Occipital lobe (tissue), 3 donors: ENCODE measurements at places on chromosomes 12 and 14.

GRCh38 chr12:38258411-38258810, 58.2 kb upstream of the ALG10B start:
- DNase-seq: no peak

DNA sequence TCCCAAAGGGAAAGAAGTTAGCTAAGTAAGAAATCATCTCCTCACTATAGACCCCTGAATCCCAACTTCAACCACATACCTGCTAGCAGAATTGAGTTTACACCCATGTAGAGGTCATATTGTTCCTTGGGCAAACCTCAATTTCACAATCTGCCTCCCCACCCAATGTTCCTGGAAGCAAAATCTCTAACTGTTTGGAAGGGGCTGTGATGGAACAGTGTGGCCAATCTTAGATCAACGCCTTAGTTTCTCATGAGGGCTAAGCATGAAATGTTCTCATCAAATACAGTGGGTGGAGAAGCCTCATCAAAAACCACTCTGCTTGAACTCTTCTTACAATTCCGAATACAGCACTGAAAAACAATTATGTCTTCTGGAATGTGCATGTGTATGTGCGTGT, 284.0 kb upstream of the NOS1 start:
- no peak for DNase-seq

DNA sequence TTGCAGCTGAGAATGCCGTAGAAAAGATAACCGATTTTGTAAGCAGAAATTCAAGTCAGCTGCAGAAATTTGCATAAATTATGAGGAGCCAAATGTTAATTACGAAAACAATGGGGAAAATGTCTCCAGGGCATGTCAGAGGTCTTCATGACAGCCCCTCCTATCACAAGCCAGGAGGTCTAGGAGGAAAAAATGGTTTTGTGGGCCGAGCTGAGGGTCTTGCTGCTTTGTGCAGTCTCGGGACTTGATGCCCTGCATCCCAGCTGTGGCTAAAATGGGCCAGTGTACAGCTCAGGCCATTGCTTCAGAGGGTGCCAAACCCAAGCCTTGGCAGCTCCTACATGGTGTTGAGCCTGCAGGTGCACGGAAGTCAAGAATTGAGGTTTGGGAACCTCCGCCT, 131.2 kb upstream of the PDE3A start:
- DNase-seq: no peak

DNA sequence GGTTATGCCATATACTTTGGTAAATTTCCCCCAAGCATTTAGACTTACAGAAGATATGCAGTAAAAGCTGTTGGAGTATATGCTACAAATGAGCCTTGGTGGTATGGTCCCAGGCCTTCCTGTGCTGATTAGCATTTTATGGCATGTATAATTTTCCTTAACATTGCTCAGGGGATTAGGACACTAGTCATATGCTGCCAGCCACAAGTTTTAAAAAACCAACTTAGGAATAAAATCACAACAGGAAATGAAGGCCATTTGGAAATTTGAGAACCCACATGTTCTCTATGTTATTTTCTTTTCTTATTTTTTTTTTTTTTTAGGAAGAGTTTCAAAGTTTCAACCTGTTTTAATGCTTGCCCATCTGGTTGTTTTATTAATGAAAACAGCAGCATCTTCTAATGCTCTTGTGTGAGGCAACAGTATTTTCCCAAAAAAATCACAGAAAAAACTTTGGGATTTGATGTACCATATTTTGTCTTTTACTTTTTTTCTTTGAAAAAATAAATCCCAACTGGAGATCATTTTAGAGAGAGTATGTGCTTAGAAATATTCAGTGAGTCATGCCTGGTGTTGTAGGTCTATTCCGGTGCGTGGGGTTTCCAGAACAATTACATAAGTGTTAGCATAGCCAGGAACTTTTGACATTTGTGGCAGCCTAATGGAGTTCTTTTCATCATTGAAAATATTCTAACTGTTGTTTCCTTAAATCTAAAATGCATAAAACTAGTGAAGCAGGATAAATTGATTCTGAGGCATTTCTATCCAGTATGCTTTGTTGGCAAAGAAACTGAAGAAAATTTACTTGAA, 21.7 kb upstream of the DUSP6 start:
- no peak for DNase-seq

GRCh38 chr12:76391461-76391860, 43.2 kb upstream of the BBS10 start:
- DNase-seq: no peak

- DNase-seq: no peak
Measured at GRCh38 chr12:98222135-98222534, 293.3 kb upstream of the TMPO start.

GRCh38 chr12:54384591-54385041, at the start of gene ZNF385A:
Gene ZNF385A (minus strand): TSS chr12:54384733. CDS start chr12:54384514, 219 bp downstream.
- DNase-seq: no peak

DNA sequence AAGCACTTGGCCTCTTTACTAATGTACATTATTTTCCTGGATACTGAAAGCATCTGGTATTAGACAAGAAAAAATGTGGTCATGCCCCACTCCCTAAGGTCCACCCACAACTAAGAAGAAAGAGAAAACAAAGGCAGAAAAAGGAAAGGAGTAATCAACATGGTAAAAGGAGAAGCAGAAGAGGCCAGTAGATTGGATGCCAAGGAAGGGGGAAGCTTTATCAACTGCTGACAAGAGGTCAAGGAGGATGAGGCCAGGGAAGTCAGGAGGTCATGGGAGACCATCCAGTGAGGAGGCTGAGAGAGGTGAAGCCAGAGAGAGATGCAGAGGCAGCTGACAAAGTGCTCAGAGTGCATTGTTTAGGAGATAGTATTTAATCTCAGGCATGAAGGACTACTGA, 383.5 kb downstream of the ZFP36L1 start:
- no peak for DNase-seq

DNA sequence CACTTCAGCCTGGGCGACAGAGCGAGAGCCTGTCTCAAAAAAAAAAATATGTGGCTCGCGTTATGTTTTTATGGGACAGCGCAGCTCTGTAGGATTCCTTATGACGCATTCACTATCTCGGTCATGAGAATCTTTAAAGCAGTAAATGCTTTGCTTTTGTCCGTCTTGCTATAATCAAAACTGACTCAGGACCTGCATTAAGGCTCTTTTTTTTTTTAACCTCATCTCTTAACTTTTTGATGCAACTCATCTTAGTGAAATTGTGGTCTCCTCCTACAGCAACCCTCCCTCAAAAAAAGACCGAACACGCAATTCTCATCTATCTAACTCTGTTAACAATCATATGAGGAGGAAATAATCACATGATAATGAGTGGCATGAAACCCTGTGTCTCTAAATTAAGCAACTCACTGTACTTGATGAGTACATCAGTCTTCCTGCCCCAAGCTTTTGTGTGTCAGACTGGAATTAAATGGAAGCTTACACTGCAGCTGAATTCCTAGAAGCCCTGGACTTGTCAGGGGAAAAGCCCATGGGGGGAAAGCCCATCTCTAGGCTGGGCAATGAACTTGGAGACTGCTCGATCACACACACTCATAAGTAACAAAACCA, 4.3 kb downstream of the P2RX4 start:
- DNase-seq: no peak

- no peak for DNase-seq
Measured at GRCh38 chr14:92728759-92729364, 19.6 kb downstream of the LGMN start.

GRCh38 chr12:543114-543451, 83.3 kb downstream of the B4GALNT3 start:
- no peak for DNase-seq

DNA sequence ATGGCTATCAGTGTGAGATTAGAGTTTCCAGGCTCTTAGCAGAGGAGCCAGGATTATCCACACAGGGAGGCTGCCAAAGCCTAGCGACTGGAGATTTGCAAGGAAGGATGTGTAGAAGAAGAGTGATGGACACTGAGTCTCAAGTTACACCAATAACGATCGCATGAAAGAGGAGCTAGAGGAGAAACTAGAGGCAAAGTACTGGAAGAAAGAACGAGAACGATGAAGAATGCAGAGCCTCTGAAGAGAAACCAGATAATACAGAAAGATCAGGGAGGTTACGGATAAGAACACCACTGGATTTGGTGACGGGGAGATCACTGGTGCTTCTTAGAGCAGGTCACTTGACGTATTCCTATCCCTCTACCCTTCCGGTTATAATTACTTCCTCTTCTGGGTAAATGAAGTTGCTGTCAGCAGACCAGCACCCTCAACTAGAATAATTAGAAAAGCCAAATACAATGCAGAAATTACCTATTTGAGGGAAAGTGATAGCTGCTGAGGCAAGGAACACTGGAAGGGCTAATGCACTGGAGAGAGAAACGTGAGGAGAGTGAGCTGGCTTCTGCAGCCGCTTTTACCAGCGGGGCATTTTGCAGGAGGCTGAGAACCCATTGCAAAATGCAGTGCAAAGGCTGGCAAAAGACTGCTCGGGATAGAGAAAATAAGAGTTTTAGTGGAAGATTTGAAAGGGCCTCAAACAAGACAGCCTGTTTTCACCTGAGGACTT, 93.1 kb upstream of the HIF1A start:
- no peak for DNase-seq

DNA sequence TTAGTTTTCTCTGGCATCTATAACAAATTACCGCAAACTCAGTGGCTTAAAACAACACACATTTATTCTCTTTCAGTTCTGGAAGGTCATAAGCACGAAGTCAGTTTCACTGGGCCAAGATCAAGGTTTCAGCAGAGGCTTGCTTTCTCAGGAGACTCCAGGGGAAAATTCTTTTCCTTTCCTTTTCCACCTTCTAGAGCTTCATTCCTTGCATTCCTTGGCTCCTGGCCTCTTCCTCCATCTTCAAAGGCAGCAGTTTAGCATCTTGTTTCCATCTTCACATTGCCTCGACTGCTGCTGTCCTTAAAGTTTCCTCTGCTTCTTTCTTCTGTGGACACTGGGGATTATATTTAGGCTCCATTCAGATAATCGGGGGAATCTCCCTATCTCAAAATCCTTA, 106.1 kb downstream of the PDE3A start:
- DNase-seq: no peak

DNA sequence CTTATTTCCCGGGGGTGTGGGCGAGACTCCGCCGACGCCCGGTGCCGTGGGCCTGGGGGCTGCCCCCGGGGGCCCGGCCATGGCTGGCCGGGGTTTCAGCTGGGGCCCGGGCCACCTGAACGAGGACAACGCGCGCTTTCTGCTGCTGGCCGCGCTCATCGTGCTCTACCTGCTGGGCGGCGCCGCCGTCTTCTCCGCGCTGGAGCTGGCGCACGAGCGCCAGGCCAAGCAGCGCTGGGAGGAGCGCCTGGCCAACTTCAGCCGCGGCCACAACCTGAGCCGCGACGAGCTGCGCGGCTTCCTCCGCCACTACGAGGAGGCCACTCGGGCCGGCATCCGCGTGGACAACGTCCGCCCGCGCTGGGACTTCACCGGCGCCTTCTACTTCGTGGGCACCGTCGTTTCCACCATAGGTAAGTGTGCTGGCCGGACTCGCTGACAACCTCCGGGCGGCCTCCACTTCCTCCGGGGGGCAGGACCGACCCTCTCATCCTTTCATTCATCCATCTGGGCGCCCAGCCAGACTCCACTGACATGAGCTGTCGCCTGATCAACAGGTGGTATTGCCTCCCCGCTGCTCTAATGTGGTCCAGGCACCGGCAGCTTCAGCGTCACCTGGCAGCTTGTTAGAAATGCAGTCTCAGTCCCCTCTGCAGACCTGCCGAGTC, 467 bp downstream of the KCNK13 start:
- no peak for DNase-seq

DNA sequence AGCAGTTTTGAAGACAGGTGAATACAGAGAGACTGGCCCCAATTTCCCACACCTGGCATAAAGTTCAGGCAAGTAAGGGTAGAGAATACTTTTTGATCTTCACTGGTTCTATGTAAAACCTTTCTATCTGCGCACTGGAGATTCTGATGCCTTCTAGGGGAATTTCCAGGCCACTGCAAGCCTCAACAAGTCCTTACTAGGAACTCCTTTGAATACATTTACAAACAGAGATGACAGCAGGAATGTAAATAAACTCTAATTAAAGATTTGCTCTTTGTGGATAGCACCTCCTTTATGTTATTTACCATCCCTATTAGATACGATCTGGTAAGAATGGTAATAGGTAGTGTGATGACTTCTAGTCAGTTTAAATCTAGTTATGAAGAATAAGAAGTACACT, 69.2 kb downstream of the NTN4 start:
- no peak for DNase-seq

DNA sequence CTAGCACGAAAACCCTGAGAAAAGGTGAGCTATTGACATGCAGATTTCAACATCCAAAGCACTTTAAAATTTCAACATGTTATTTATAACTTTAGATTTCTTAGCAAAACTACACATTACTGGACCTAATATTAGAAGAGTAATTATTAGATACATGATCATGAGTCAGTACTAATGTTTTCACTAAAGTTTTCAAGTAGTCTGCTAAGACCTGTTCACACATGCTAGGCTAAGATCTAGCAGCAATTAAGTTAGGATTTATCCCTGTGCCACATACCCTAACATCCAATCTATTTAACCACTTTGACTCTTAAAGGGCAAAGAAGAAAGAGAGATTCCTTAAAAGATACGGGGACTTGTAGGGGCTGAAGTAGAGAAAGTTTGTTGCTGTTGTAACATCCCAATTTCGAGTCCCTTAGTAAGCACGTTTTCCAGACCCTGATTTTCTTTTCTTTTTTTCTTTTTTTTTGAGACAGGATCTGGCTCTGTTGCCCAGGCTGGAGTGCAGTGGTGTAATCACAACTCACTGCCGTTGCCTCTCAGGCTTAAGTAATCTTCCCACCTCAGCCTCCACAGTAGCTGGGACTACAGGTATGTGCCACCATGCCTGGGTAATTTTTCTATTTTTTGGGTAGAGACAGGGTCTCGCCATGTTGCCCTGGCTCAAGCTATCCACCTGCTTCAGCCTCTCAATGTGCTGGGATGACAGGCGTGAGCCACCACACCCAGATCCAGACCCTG, 102.5 kb upstream of the ATF7IP start:
- DNase-seq: no peak

DNA sequence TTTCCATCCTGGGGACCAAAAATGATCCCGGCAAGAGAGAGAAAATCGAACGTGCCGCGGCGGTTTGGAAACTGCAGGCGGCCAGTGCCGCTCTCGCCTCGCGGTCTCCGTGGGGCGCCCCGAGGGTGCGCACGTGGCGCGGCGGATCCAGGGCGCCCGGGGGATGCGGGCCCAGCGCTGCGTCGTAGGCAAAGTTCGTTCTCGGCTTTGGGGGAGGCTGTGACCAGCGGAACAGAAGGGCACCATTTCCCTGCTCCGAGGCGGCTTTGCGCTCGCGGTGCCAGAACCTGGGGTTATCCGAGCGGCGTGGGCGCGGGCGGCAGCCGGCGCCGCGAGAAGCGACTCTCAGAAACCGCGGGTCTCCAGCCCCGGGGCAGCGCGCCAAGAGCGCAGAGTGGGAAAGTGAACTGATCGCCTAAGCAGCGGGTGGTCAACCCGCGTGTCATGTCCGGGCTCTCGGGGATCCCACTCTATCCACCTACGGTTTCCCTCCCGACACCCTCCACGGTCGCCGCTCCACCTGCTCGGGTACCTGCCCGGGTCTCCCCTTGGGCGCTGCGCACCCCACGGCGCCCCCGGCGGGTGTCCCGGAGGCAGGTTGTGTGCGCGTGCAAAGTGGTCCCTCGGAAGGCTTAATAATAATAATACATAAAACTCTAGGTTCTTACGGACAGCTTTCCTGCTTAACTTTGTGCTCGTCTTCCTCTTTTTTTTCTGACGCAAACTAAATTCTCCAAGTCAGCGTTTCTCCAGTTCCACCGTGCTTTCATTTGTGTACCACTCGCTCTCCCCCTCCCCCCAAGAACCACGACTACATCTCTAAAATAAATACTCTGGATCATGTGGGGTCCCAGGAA, 1.2 kb downstream of the ESRRB start:
- DNase-seq: no peak

- DNase-seq: no peak
Measured at GRCh38 chr14:26427097-26427496, 170.7 kb downstream of the NOVA1 start.
